ENCODE measurements at places on chromosomes 11 and 22.

DNA sequence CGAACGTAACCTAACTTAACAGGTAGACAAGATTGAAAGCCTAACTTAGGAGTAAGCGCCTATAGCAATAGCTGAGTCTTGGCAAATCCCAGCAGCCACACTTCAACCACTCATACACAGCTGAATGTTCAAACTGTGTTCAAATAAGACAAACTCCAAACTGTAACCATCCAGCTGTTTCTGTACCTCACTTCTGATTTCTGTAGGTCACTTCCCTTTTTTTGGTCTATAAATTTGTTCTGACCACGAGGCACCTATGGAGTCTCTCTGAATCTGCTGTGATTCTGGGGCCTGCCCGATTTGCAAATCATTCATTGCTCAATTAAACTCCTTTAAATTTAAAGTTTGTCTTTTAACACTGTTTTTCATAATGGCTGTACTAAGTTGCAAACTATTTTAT, 8.2 kb upstream of the TENM4 start:
- DNase-seq = no peak

- no peak for DNase-seq
These were observed 9.7 kb downstream of the MAML2 start for GRCh38 chr11:96333191-96333719.

DNA sequence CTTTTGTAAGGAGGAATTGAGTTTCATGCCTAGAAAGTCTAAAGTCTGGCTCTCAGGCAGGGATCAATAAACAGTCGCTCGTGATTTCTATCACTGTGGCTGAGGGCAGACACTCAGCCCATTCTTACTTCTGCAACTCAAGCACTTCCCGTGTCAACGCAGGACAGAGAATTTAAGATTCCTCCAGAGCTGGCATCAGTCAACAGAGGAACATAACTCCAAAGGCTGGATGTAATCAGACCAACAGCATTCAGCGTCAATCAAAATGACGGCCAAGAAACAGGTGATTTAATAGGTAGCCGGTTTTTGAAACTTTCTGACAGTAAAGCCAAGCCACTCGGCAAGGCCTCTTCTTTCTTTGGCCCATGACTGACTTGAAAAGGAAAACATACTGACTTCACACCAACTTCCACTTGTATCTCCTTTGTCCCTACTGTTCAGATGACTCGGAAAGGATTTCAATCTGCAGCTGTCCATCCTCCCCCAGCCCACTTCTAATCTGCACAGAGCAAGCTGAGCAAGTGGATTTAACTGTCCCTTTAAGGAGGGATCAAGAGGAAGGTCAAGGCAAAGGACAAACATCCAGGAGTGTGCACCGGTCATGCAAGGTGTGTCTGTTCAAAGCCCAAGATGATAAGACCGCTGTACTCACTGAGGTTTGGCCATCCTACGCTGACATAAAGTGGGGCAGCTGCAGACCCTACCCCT, 9.5 kb downstream of the VPS37C start:
- DNase-seq = no peak

- no peak for DNase-seq
These were observed 15.8 kb downstream of the IGLL5 start for GRCh38 chr22:22903355-22903777.

DNA sequence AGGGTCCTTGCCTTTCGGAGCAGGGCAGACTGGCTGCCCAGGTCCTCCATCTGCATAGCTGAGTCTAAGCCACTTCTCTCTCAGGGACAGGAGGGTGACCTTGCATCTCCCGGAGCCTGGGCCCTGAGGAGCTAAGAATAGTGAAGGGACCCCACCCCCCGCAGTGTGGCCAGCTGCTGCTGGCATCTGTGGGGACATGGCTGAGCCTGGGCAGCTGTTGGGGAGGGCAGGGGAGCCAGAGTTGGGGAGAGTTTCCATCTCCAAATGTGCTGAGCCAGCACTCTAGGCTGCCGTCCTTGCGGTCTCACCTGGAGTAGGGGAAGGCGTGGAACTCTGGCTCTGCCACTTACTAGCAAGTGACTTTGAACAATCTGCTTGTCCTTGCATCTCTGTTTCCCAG, 34.8 kb upstream of the SHISAL1 start:
- DNase-seq = no peak

GRCh38 chr22:39456522-39457197, at the start of gene MGAT3:
TSS of gene MGAT3 (plus strand) at chr22:39457012. CDS start at chr22:39487348, 30,336 bp downstream.
- no peak for DNase-seq

DNA sequence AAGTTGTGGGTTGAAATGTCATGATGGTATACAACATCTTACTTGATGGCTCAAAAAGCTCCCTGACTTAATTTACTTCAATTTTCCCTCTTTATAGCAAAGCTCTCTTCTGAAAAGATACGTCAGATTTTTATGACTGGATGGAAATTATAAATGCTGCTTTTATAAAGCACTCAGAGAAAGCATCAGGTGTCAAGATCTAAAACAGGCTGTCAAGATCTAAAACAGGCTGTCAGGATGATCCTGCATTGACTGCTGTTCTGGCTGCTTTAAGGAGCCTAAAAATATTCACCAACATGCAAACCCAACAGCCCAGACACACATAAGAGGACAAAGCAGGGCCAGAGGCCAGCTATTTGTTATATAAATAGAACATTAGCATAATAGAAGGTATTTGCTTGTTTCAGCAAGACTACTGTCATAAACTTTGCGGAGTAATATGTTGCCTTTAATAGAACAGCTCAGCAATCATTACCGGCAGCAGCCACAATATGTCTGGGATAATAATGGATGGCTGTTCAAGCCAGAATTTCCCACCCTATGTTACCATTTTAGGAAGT, 77.3 kb upstream of the ANO5 start:
- no peak for DNase-seq

DNA sequence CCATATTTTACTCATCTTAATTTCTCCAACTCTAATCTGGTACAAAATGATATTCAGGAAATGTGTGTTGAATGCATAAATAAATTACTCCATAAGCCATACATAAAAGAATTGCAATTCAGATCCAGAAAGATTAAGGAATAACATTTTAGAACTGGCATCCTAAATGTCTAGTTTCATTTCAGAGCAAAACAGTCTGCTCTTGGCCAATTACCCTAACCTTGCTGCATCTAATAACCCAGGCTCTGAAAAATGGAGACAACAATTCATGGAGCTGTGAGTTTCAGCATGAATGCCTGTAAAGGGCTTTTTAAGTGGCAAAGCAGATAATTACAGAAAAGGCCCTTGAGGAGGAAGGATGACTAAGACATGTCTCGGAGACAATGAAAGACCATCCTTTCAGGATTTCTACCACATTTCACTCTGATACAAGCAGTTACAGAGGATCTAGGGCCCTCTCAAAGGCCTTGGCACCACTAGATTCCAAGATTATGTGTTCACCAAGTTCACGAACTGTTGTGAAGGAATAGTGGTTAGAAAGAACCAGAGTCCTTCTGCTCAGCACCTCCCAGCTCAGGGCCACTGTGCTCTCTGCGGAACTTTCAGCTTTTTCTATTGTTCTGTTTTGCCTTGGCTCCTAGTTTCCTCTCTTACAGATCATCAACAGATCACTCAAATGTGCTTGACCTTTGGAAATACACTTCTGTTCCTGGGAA, 157.6 kb upstream of the BLID start:
- DNase-seq = peak; percentile 49

DNA sequence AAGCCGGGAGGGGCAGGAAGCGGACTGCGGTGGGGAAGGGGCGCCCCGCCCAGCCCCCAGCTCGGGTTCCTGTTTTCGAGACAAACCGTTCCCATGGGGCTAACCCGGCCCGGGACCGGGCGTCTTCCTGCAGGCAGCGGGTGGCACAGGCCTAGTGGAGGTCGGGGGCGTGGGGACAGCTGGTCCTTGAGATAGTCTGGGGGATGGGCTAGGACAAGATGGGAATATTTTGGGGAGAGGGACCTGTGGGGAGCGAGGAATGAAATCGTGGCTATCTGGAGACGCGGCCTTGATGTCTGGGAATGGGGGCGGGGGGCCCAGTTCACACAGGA, 1.2 kb upstream of the RASGRP2 start:
- DNase-seq = no peak

- DNase-seq = no peak
These were observed 1090.0 kb downstream of the BRD1 start for GRCh38 chr22:48737461-48738203.

GRCh38 chr22:26763633-26764361, 106.4 kb downstream of the MIAT start:
- no peak for DNase-seq

GRCh38 chr22:43236411-43237166, 49.7 kb upstream of the TTLL12 start:
- DNase-seq = no peak

DNA sequence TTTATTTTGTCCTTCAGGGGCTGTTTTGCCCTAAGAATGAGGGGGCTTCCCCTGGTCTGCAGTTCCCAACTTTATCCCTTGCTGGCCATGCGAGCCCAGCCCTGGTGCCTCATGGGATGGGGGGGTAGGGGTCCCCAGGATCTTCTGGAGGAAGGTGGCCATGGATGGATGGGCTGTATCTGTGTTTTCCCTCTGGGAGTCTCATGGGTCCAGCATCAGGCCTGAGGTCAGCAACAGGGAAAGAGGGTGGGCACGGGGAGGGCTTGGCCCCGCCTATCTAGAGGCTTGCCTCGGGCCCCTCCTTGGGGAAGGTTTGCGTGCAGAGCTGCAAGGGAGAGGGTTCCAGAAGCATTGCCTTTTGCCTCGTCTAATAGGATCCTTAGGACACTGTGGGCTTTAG, 10.8 kb upstream of the ADORA2A start:
- no peak for DNase-seq

GRCh38 chr22:41935509-41935908, 8.9 kb upstream of the TNFRSF13C start:
- no peak for DNase-seq

DNA sequence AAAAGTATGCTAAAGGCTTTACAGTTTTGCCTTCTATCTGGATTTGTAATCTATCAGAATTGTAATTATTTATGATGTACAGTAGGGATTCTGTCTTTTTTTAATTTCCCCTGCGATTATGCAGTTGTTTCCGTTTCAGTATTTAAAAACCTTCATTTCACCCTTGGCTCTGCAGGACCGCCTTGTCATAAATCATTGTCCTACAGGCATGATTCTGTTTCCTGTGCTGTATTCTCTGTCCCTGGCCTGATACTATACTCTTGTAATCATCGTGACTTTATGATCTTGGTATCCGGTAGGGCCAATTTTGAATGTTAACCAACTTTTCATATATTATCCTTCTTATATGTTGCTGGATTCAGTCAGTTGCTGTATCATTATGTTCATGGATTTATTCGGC, 151.7 kb downstream of the ATXN10 start:
- DNase-seq = no peak

- DNase-seq = no peak
These were observed 556.9 kb downstream of the BRD1 start for GRCh38 chr22:49270595-49271368.

GRCh38 chr11:62665075-62665598, at the start of the genes C11orf98 and CSKMT:
TSS of gene C11orf98 (minus strand) at chr11:62665210. CDS start at chr11:62665169, 41 bp downstream.
TSS of gene CSKMT (plus strand) at chr11:62665312. CDS start at chr11:62665880, 568 bp downstream.
- peak; percentile 93 for DNase-seq
